ENCODE measurements at places on chromosomes 3 and 15.
A peak's percentile ranks its signal among the peaks of the same experiment; 100 is the strongest.

DNA sequence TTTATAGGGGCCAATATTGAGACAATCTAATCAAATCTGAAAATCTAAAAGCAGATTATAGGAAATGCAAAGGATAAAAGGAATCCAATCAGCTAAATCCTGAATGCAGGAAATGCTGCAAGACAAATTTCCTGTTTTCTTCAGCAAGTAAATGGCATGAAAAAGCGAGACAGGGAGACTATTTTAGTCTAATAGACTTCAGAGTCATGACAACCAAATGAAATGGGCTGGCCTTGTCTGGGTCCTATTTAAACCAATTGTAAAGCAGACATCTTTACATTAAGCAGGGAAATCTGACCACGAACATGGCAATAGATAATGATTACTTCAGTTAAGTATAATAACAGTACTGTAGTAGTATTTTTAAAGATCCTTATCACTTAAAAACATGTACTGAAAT lies 2.1 kb downstream of the DBR1 start:
- DNase-seq, result no peak

DNA sequence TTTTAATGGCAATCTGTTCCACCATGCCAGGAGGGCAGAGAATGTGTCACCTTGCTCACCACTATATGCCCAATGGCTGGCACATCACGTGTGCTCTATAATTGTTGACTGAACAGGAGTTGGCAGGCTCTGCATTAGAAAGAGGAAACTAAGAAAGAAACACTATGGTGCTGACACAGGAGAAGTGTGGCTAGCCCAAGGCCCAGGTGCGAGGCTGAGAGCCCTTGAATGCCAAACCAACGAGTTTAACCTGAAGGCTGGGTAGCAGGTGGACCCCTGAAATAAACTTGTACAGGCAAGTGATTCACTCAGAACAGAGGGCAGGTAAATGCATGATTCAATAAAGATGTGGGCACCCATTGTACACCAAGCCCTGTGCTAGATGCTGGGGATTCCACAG lies 2.4 kb downstream of the CHCHD4 start:
- DNase-seq, result no peak

DNA sequence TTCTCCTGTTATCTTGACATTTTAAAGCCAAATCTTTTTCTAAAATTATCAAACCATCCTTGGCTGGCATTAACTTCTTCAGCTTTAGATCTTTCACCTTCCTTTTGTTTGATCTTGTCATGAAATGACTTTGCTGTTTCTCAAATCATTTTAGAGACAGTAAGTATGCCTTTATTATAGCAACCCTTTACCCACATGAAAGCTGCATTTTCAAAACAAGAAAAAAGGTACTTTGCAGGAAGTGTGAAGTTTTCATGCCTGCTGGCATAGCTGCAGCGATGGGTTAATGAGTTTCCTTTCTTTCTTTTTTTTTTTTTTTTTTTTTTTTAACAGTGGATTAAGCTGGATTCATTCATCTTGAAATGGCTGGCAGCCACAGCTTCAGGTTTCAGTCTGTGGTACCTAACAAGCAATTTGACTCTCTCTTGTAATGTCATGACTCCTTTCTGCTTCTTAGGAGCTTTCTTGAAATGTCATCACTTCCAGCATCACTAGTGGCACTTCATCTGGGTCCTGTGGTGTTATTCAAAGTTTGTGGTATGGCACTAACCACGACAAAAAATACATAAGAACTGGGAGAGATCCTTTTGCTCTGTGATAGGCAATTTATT lies 18.8 kb downstream of the SLC25A26 start:
- DNase-seq, result no peak

DNA sequence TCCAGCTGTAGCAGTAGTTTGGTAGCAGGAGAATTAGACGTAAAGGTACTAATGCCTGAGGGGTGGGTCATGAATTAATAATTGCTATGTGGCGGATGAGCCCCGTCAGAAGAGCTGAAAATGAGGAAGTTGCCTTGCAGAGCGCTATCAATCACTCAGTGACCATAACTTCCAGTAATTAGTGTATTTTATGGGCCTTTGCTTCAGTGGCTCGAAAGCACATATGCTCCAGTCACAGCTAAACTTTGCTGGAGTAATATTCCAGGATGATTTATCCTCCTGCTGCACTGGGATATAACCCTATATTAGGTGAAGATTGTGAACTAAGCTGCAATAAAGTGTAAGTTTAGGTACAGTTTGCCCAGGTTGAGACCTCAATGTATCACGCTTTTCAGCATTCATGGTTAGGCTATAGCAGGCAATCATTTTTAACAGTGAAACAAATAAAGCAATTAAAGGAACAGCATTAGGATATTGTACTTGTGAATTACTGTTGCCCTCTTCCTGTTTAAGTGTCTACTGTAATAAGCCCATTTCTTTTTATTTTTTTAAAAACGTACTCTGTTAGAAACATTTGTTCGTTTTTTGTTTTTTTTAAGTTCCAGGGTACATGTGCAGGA lies 104.6 kb upstream of the SKOR1 start:
- DNase-seq, result peak; percentile 24

- DNase-seq, result no peak
These were observed 89.6 kb downstream of the THRB start for GRCh38 chr3:24405057-24405456.

DNA sequence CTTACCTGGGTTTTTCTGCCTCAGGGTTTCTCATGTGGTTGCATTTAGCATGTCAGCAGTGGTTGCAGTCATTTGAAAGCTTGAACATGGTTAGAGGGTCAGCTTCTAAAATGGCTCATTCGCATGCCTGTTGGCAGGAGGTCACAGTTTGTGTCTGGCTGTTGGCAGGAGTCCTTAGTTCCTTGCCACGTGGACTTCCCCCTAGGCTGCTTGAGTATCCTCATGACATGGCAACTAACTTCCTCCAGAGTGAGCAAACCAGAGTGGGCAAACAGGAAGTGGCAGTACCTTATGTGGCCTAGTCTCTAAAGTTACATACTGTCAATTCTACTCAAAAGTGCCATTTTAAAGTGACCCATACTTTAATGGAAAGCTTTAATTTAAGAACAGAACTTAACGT lies 3.4 kb upstream of the UNC13C start:
- peak; percentile 4 for DNase-seq

DNA sequence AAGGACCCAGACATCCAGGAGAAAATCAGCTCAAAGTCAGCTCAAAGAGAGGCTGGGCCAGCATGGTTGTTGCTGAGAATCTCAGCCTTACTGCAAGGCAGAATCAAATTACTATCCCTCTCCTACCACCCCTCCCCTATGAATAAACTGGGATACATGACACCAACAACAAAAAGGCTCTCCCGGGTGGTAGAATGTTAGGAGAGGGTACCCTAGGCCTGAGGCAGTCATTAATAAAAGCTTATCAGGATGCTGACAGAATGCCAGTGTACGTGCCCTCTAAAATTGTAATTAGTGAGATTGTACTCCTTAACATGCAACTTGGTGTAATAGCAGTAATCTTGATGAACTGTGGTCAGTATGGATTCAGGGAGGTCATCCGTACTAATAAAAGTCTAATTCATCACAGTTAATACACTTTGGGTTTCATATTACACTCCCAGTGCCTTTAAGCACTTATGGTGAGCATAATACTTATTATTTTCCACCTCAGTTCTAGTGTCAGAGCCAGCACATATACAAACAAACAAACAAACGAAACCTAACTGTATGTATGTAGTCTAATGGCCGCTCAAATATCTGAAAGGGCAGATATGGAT lies 76.5 kb downstream of the B3GALNT1 start:
- DNase-seq, result no peak

DNA sequence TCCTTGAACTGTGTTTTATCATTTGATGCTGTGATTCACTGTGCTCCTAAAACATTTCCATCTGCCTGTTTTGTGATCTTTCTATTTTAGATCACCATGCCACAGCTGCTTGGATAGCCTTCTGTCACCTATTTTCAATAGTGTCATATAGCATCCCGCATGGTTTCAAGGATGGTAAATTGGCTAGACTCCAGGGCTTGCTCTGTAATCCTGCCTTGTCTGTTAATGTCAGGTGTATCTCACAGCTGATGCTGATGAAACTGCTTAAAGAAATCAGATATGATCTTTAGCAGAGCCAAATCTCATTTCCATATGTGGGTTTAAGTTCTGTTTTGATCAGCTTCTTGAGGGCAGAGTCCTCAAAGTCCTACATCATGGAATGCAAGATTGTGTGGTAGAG lies 182.2 kb downstream of the UBE2E2 start:
- DNase-seq, result no peak

GRCh38 chr15:67024314-67024997 lies 40.9 kb upstream of the SMAD3 start:
- peak; percentile 97 for DNase-seq

Measured in suppressor macrophage treated with lipopolysaccharide for 1 hour (primary cell).